Mucosa of gallbladder (tissue), 1 donor: ENCODE measurements at places on chromosomes 5 and 9. TPM values are rescaled to one million over a fixed set of nuclear protein-coding genes. Genes with fewer than 3 reads are reported as not detected.
A peak's percentile ranks its signal among the peaks of the same experiment; 100 is the strongest.

- no peak for DNase-seq
Measured at GRCh38 chr5:75200776-75201175, 35.9 kb downstream of the ANKRD31 start.

DNA sequence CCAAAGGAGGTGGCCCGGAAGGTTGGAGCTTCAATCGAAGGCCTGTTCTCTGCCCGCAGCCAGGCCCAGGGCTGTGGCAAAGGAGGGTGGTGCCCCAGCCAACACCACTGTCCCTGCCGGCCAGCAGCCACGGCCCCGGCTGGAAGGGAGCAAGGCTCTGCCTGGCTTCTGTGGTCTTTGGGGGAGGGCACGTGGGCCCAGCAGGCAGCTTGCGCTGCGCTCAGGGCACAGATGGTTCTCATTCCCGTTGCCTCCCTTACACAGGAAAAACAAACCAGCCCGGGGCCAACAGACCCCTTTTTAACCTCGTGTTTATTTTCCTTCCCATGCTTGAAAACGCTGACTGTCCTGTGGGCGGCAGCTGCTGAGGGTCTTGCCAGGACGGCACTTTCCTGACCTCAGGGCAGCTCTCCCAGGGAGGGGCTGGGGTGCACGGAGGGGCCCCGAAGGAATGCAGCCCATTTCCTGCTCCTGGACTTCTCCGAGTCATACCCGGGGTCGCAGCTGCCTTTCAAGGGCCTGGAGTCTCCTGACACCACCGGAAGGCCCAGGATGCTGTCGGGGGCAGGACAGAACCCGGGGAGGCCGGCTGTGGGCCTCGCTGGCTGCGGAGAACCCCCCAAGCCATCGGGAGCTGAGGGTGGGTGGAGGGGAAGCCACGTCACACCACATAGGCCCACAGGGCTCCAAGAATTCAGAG, 1.1 kb upstream of the GPSM1 start:
- no peak for DNase-seq

DNA sequence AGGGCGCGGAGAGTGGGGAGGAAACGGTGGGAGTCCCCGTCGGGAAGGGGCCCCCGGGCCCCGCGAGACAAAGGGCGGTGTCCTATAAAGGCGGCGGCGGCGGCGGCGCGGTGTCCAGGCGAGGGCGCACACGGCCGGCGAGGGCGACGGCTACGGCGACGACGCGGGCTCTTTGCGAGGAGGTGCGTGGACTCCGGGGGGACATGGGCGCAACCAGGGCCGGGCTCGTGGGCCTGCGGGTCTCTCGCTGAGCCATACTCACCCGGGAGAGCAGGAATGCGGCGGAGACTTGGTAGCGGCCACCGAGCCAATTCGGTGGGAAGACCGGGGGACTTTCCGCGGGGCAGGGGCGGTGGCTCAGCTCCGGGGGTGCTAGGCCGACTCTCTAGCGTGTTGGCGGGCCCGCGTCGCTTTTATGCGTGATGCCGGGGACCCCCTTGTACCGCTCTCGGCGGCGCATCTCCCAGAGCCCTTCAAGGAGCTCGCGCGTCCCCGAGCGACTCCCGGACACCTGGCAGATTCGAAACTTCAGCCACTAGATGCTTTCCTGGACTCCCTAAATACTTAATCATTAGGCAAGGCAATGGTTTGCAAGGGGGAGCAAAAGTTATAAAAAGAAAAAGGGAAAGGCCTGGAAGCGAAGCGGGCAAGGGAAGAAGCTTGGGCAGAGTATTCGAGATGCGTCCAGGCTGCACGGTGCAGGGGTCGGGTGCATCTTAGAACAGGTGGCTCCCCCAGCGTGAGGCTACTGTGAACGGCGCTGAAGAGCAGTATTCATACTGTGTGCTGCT, 5.9 kb upstream of the TAL2 start:
- no peak for DNase-seq

DNA sequence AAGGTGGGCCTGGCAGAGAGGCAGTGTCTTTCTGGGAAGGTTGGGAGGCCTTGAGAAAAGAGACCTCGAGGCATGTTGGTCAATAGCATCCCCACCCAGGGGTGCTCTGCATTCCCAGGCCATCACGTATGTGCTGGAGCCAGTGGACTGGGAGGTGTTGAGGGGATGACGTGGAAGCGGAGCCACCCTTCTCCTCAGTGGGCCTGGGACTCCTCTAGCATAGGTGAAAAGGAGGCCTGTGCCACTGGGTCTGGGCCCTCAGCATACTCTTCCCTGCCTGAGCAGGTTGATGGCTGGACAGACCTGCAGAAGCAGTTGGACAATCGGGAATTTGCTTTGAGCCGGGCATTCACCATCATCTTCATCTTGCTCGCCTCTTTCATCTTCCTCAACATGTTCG, 25.5 kb downstream of the PITX1 start:
- no peak for DNase-seq

DNA sequence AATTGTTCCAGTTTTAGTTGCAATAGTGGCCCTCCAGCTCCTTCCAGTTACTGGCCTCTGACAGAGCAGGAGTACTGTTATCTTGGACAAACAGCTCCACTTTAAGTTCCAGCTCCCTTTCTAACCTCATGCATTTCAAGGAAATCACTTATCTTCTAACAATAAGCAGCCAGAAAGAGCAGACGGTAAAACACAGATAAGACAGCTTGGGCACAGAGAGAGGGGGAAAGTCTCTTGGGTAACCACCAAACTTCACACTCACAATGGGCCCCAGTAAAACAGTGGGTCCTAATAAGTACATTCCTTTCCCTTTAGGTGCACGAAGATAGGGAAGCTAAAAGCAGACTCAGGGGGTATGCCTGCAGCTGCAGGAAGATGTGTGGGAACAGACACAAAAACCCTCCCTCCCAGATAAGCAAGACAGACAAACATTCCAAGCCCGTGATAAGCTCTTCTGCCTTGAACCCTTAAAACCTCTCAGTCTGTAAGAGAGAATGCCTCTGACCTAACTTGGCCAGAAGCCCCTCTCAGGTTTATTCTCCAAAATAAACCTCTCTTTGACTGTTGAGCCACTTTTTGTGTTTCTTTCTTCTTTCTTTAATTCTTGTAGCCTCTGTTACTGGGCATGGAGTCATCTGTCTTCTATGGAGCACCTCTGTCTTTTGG, 30.8 kb downstream of the OR1J1 start:
- no peak for DNase-seq

DNA sequence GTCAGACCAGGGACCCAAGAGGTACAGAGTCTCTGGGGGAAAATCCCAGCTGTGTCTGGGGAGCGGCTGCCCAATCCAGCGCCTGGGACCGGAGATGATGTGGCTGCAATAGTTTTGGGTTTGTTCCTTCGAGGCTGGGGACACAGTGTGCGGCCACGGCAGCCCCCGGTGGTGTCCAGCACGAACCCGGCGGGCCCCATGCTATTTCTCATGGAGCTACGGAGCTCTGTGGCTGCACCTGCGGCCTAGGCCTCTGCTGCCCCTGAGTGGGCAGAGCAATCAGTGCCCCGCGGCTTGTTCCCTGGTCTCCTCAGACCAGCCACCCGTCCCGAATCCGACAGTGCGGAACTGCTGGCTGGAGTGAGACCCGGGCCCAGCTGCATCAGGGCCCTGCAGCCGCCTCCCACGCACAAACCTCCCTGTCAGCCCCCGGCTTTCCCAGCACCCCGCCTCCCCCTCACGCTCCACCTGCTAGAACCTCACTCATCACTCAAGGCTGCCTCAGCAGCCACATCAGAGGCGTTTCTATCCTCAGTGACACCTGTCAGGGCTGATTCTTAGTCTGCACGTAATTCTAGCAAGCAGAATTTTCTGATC, 29.0 kb downstream of the SARDH start:
- no peak for DNase-seq

DNA sequence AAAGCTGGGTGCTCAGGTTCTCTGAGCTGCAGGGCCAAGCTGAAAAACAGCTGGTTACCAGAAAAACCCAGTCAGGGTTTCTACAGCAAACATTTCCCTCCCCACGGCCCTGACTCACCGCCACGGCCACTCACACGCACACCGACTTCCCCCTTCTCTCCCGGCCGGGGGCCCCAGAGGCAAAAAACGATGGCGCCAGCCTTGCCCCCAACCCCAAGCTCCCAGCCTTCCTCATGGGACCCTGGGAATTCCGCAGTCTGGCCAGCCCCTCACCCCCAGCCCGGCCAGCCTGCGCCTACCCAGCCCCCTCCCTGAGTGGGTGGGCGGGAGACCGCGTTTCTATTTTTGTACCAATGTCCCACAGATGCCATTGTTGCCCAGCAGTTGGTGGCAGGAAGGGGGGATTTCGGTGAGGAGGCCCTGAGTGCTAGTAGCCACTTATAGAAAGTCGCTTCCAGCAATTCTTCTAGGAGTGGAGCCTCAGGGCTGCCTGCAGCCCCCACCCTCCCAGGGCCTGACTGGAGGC, 18.4 kb downstream of the ENG start:
- peak; percentile 50 for DNase-seq

TMC1 gene
- not detected for total RNA-seq

FBP1 gene
- 50.5 TPM for total RNA-seq

SPINK4 gene
- 2.5 TPM for total RNA-seq

PCDHB6 gene
- 0.60 TPM for total RNA-seq
